ENCODE measurements at places on chromosomes 1 and 21.

DNA sequence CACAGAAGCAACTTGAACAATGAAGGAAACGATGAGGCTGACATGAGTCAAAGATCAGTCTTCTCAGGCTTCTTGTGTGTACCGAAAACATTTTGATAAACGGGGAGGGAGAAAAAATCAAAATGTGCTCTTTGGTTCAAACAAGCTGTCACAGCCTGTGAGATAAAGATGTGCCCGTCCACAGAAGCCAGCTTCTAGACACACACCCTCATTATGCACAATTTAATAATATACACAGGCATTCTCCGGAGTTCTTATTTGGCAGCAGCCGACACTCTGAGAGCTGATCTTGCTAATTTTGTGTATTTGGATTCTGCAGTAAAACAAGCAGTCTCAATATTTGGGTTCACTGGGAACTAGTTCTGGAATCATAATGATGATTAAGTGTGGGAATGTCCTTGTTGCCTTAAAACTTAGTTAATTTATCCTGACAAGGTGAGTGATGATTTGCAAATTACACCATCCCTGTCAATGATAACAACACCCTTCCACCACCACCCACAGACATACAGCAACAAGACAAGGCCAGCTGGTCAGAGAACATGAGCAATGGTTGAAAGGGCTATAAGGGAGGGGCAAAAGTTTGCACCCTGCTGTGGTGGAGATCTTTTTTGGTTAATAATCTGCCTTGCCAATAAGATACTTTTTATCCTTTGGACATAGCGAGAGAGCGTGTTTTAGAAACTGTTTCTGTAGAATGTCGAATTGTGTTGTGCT is 269.9 kb upstream of the KIAA0040 start:
- no peak for DNase-seq

GRCh38 chr1:23251812-23252211 is 34.5 kb upstream of the HTR1D start:
- DNase-seq: no peak

GRCh38 chr1:171257607-171258076 is 9.3 kb downstream of the FMO1 start:
- DNase-seq: no peak

DNA sequence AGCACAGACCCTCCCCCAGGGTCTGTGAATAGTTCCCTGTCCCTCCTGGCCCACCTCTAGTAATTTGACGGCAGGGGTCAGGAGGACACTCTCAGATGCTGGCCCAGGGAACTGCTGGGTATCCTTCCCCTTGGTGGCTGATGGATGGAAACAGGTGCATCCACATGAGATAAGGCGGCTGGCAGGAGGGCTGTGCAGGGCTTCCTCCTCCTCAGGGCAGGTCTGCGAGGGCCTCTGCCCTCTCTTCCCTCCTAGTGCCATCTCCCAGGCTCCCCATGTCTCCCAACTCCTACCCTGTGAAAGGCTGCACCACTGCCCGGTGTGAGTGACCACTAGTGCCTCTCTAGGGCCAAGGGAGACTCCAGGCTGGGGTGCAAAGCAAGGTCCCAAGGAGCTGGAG is 123.9 kb downstream of the GLIS1 start:
- no peak for DNase-seq

GRCh38 chr1:21878840-21879478 is 58.2 kb downstream of the HSPG2 start:
- DNase-seq: no peak

DNA sequence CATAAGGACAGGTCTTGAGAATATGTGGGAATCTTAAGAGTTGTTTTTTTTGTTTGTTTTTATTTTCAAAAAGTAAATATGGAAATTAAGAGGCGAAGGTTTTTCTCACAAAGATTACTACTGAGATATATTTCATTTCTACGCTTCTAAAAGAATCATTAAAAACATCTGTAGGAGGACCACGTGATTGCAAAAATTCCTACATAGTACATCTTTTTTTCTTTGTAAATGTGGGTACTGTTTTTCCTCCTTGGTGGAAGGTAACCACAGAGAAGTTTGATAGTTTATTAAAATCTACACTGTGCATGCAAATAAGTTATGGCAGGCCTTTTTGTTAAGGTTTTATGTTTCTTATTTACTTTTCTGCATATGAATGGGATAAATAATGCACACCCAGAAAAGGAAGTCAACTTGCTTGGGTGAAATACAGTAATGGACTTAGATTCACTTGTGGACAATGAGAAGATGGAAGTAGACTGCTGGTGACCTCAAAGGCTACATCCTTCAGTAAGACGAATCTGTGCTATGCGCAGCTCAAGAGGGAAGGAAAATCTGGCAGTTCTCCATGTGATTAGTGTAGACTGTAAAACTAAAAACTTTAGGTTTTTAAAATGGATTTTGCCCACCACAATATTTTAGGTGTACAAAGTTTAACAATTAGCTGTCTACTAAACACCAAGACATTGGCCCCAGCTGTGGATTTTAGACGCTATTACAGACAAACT is 2.0 kb downstream of the AK5 start:
- DNase-seq: no peak

- DNase-seq: no peak
Observed at GRCh38 chr1:241332987-241333386, 24.0 kb downstream of the RGS7 start.

- peak; percentile 37 for DNase-seq
Observed at GRCh38 chr1:109499661-109500536, 6.0 kb downstream of the CYB561D1 start.

- DNase-seq: no peak
Observed at GRCh38 chr1:13590486-13590885, 6.9 kb downstream of the PDPN start.

DNA sequence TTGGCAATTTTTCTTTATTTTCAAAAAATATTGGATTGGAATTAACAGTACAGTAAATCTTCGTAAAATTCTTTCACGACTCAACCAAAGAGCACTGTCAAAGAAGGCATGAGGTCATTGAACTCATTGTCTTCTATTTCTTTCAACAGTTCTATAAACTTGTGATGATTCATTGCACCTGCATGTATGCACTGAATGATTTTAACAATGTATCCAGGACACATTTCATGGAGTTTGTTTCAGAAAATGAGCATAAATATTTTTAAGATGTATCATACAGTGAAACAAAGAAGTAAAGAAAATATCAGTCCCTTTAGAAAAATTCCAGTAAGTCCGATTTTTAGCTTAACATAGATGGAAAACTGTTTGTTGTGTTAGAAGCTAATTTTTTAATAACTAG is 33.6 kb upstream of the CD34 start:
- no peak for DNase-seq

GRCh38 chr1:21361506-21361905 is 71.2 kb upstream of the ECE1 start:
- DNase-seq: no peak

GRCh38 chr1:186301448-186301847 is 73.6 kb downstream of the TPR start:
- no peak for DNase-seq

- DNase-seq: no peak
Observed at GRCh38 chr1:44453798-44454349, 48.8 kb downstream of the RNF220 start.

GRCh38 chr21:42746240-42746592 is 92.8 kb downstream of the PDE9A start:
- no peak for DNase-seq

GRCh38 chr1:216749232-216749631 is 26.0 kb upstream of the ESRRG start:
- no peak for DNase-seq

DNA sequence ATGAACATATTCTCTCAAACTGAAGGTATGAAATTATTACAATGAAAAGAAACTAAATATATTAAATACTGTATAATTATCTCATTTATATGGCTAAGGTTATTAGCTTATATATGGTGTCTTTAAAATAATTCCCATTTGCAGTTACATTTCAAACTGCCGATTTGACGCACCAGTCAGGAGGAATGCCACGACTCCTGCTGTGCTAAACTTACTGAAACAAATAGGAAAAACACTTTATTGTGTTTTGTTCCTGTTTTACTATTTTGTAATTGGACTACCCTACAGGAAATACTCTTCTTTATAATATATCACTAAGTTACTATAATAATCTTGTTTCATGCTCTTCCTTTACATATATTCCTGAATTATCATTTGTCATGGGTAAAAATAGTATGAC is 117.8 kb downstream of the DPYD start:
- no peak for DNase-seq

- no peak for DNase-seq
Observed at GRCh38 chr1:113031171-113031933, 41.6 kb upstream of the LRIG2 start.

DNA sequence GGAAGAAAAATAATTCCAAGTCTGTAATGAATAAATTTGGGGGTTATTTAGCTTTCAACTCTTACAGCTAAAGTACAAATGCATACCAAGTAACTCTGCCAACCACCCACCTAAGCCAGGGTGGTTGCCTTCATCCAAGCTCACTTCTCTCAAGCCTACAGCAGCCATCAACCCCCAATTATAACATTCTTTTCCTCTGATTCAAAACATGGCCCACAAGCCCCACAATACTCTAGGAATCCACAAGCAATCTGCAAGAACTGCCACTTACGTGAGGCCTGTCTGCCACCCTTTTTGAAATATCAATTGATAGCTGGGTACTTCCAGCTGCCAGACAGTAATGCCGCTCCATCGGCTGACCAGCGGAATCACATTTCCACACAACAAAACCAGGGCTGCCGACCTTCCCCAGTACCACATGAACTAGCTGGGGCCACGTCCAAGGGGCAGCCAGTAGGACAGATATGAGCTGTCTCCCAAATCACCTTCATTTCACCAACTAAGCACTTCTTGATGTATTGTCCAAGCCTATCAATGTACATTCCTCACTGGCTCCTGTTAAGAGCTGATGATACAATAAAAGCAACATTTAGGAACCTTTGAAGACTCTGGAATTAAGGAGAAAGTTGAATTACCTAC is 3.2 kb downstream of the LBR start:
- no peak for DNase-seq

DNA sequence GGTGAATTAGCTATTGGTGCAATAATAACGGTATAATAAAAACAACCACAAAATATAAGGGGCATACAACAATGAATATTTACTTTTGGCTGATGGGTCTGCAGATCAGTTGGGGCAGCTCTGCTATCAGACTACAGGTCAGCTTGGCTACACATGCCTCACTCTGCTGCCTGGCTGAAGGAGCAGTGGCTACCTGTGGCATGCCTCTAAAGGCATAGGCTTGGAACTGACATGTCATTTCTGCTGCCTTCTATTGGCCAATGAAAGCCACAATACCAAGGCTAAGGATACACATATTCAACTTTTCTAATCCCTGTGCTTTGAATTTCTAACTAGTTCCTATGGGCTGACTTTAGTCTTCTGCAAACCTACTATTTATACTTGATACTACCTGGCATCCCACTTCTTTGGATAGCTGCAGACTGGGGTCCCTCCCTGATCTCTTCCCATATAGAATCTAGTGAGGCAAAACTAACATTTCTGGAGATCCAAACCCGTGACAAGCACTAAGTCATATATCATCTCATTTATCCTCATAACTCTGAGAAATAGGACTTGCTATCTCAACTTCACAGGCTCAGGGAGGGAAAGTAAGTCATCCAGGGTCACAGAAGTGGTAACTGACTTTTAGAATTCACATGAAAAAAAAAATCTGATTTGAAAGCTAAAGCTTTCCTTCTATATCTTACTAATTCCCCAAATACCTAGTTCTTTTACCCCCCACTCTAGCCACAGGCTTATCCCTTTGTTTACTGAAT is 19.2 kb upstream of the SYDE2 start:
- no peak for DNase-seq

DNA sequence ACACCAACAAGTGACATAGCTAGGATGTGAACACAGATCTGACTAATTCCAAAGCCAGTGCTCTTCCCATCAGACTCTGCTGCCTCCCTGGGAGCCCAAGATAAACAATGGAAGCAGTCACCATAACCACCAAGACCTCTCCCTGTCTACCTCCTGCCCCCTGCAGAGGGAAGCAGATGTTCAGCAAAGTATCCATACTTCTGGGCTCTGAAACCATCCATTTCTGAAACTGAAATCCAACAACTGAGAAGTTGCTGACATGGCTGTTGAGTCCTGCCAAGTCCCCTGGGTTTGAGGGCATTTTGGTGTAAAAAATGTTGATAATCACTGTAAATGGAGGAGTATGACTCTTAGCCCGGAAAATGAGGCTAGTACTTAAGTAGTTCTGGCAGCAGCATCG is 102.1 kb downstream of the TYW3 start:
- no peak for DNase-seq

DNA sequence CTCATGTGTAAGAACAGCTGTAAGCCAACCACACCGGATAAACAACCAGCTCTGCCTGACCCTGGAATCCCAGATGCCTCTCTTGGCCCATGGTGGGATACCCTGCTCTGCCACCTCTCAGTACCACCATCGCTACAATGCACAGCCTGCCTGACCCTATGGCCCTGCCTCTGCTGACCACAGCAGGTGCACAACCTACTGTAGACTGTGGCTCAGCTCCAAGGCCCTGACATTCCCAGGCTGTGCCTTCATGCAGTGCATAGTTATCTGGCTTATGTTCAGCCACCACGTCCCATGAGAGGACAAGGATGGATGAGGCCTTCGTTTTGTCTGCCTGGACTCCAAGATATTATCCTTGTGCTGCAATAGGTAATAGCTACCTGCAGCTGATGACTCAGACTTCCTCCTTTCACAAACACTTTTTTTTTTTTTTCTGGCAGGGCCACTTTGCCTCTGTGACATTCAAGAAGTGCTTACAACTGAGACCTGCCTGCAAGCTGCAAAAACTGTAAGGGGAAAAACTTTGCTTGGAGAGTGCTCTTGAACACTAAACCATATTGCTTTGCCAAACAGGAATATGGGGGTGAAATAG is 177.7 kb downstream of the URB2 start:
- no peak for DNase-seq

DNA sequence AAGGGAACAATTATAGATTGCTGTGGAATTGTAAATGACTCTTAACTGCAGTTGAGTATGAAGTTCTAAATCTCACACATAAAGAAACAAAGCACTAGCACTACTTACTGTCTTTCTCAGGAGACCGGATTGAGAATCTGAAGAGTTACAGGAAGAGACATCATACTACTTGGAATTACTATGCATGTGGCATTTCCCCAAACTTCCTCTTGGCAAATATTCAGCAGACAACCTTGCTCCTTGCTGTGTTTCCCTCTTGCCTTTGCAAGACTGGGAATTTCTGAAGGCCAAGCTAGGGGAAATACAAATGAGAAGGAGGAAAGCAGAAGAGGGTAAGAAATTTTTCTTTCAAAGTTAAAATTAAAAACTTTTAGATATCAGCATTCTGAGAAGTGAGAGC is 173.6 kb upstream of the KCTD3 start:
- no peak for DNase-seq

DNA sequence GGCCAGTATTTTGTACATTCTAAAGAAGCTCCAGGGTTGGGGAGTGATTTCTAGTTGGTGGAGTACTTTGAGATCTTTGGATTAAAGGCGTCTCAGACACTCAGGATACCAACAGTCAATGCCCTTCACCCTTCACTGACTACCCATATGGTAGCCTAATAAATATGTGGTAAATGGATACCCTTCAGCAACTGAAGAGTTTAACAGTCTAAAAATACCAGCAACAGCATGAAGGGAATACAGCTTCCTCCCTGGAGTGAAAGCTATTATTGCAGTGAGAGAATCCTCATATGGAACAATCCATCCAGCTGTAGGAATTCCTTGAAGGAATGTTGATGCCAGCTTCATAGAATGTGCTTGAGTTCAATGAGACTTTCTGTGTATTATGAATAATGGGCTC is 26.8 kb downstream of the DNAJC11 start:
- DNase-seq: no peak
